A172 (cell line): ENCODE measurements at places on chromosomes 12 and 14. TPM values are rescaled to one million over a fixed set of nuclear protein-coding genes. Genes with fewer than 3 reads are reported as not detected.

Gene CCDC197
- not detected in 2 replicates for total RNA-seq

Gene GPRC5D
- total RNA-seq = not detected in 2 replicates

Gene TEAD4
- total RNA-seq = 9.4 and 17.2 TPM in 2 replicates

Gene FOXA1
- total RNA-seq = 1.4 and 1.7 TPM in 2 replicates

Gene ACTN1
- 146 and 148 TPM in 2 replicates for total RNA-seq

Gene PKP2
- total RNA-seq = 57.3 and 70.7 TPM in 2 replicates

Gene EFS
- total RNA-seq = not detected in 2 replicates

Gene NRXN3
- 0.59 and 0.74 TPM in 2 replicates for total RNA-seq

Gene NPFF
- total RNA-seq = not detected in 2 replicates

Gene TBX5
- total RNA-seq = not detected in 2 replicates

Gene ADAM20
- total RNA-seq = 0.14 TPM in 1 of 2 replicates, not detected in the other

Gene DEGS2
- not detected in 2 replicates for total RNA-seq

Gene KRT2
- not detected in 2 replicates for total RNA-seq

Gene ASB2
- not detected in 2 replicates for total RNA-seq

Gene PLA2G1B
- total RNA-seq = not detected in 2 replicates

Gene ANO2
- 2.1 and 2.7 TPM in 2 replicates for total RNA-seq

Gene CIDEB
- total RNA-seq = not detected in 2 replicates

Gene ESR2
- 0.17 TPM in 1 of 2 replicates, not detected in the other for total RNA-seq

Gene PRIMA1
- not detected in 2 replicates for total RNA-seq

Gene PRKAG1
- 71.9 and 98.1 TPM in 2 replicates for total RNA-seq

Gene GALNT4
- total RNA-seq = 8.0 and 8.1 TPM in 2 replicates

Gene KRT6B
- not detected in 2 replicates for total RNA-seq

Gene SPIC
- total RNA-seq = not detected in 2 replicates

Gene ASPG
- total RNA-seq = not detected in 2 replicates
